ENCODE measurements at places on chromosomes 1 and 21.

DNA sequence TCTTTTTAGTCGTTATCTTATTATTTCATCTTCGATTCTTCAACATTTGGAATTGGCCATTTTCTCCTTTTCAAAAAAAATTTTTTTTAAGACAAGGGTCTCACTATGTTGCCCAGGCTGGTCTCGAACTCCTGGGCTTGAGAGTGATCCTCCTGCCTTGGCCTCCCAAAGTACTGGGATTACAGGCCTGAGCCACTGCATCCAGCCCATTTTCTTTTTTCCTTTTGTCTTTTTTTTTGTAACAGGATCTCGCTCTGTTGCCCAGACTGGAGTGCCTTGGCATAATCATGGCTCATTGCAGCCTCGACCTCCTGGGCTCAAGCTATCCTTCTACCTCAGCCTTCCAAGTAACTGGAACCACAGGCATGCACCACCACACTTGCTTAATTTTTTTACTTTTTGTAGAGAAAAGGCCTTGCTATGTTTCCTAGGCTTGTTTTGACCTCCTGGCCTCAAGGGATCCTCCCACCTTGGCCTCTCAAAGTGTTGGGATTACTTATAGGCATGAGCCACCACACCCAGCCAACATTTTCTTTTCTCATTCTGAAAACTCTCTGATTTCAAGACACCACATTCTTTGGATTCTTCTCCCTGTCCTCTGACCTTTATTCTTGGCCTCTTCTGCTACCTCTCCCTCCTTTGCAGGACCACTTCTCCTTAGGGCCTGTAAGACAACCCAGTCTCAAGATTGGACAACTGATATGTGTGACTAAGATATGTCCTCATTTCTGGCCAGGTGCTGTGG, 6.0 kb upstream of the MAP1LC3C start:
- DNase-seq, result no peak

GRCh38 chr1:201489643-201490261, 17.2 kb downstream of the CSRP1 start:
- DNase-seq, result no peak

GRCh38 chr21:39673163-39673562, 60.4 kb downstream of the B3GALT5 start:
- DNase-seq, result no peak

DNA sequence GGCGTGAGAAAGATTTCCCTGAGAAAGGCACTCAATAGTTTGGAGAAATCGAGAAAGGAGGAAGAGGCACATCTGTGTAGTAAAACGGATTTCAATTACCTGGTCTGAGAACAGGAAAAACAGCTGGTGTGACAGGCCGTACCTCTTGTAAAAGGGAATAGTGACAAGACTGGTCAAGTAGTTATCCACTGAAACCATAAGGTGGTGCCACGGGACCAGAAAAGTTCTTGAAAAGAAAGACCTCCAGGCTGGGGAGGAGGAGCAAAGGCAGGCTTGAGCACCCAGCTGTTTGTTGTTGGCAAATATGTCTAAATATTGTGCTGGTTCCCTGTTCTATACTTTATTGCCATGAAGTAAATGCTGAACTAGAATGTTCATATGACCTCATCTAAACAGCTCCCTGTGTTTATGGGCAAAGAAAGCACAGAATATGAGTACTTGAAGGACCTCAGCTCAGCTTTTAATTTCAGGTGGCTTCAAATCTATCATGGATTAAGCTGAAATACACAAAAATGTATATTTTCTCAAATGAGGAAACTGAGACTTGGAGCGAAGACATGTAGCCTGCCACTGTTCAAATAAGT, 4.0 kb downstream of the HAO2 start:
- no peak for DNase-seq

GRCh38 chr1:205285381-205286101, 36.0 kb downstream of the NUAK2 start:
- peak; percentile 74 for DNase-seq

DNA sequence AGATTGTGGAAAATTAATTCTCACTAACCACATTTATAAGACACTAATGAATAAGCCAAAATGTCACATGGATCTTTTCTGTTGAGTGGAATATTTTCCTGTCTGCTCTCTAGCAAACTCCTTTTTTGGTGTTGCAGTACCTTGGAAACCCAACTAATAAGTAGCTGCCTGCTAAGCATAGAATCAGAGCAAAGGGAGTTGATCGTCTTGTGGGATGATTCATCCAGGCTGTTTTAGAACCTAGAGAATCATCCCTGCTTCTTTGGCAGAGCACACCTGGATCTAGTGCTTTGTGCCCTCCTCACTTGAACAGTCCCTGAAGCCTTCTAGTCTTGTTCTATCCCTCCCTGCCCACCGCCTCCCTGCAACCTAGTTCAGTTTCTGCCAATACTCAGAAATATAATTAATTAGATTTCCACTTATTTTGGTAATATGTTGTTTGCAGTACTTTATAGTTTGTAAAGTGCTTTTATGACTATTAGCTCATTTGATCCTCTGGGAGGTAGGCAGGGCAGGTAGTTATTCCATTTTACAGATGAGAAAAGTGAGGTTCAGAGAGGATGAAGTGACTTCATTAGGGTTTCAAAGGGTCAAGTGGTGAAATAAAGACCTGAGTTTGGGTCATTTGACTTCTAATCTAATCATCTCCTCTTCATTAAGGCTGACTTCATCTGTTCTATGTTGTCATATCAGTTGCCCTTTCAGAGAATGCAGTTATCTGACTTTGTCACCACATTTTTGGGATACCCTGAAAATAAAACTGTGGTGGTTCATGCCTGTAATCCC, 2.5 kb downstream of the AGO4 start:
- no peak for DNase-seq

- DNase-seq, result no peak
Measured at GRCh38 chr1:218547957-218548730, 203.0 kb downstream of the TGFB2 start.

All from CD4-positive, alpha-beta T cell treated with Interleukin-17A for 1 hour (primary cell).